ENCODE measurements at places on chromosomes 1 and 21. TPM values are rescaled to one million over a fixed set of nuclear protein-coding genes. Genes with fewer than 3 reads are reported as not detected.

The CELA3B gene
- total RNA-seq = not detected

The LDLRAD1 gene
- not detected for total RNA-seq

The PTAFR gene
- total RNA-seq = 0.40 TPM

The LIN28A gene
- not detected for total RNA-seq

The RIPPLY3 gene
- total RNA-seq = 0.26 TPM

The PTPN22 gene
- total RNA-seq = 64.1 TPM

The CD5L gene
- total RNA-seq = not detected

Measured in activated CD4-positive, alpha-beta T cell treated with anti-CD3 and anti-CD28 coated beads, Interleukin-2, amount 10 ng/mL, durations not matched to agents 24 days and 14 days (primary cell).